ENCODE measurements at places on chromosomes 5 and 9. TPM values are rescaled to one million over a fixed set of nuclear protein-coding genes. Genes with fewer than 3 reads are reported as not detected.

- DNase-seq = peak; percentile 33
Measured at GRCh38 chr5:67095346-67096171, 101.0 kb downstream of the CD180 start.

DNA sequence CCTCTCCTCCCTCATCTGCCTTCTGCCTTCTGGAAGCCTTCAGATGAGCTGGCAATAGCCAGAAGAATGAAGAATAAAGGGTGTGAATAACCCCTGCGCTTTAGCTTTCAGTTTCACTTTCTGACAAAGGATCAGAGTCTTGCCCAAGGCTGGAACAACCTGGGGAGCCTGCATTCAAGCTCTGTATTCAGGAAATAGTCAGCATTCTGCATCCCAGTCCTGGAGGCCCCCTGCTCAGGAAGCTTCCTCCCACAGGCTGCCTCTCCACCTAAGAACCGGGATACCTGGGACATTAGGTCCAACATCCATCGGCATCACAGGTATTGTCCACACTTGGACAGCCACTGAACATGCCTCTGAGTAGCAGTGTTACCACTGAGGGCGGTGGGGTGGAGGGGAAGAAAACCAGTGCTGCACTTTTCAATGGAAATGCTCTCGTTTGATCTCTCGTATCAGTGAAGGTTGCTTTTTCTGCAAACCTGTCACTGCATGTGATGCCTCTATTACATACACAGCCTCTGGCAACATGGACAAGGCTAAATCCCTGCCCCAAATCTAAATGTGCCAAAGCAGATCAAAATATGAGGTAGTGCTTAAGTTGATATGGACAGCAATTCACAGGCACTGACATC is 39.8 kb upstream of the ACO1 start:
- peak; percentile 11 for DNase-seq

- DNase-seq = no peak
Measured at GRCh38 chr9:77005216-77005615, 14.2 kb upstream of the FOXB2 start.

Gene C9orf50
- not detected for total RNA-seq

DNA sequence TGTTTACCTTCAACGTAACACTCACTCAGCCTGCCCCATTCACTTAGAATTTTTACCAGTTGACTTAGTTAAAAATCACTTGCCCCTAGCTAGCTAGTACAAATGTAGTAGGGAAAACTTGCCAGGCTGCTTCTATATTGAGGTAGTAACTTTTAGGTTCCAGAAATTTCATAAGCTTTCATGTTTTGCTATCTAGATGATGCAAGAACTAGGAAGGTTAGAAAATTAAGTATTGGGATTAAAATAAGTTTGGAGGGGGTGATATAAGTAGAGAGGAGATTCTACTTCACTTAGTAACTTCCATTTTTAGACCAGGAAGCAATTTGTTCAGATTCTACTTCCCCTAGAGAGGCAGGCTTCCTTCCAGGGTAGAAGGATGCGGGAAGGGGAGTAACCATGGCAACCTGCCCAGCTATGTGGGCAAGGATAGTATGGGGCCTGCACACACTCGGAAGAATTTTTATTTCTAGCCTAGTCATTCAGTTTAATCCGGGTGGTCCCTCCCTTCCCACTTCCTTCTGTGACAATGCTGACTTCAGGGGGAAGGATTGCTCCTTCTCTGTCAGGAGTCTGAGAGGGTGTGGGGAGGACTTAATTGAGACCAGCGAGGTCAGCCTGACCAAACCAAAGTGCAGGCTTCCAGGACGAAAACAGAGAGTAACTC is 4.2 kb downstream of the DAB2 start:
- peak; percentile 71 for DNase-seq

DNA sequence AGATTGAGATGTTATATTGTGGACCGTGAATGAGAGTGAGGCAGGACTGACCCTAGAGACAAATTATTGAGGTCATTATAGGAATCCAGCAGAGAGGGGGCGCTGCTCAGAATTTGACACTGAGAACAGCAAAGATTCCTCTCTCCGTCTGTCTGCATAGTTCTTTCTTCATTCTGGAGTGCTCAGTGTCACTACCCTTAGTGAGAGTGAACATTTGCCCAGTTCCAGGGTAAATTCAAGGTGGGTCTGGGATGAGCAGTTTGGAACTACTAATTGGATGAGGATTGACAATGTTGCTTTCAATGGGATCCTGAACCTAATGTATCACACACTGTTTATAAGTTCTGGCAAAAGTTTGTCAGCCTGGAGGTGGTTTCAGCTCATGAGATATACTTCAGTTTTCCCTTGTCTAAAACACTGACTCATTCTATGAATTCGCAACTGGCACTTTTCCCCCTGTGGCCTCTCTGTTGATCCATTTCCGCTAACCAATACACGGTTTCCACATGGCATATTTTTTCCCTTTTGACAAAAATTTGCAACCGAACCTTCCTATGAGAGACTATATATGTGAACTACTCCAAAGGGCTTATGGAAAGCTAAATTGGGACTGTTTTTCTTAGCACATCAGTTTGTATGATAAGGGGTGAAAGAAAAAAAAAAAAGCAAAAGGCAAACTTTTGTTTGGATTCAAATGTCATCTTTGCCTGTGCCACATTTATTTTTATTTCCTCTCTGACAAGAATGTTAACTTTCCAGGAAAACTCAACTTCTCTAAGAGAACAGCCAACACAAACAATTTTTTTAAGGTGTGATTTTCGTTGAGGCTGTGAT is 1240.7 kb upstream of the WWC1 start:
- DNase-seq = no peak

GRCh38 chr9:88388886-88389605 is 802 bp downstream of the SPIN1 start:
- DNase-seq = peak; percentile 76

Gene ACOT12
- total RNA-seq = not detected

GRCh38 chr5:53416144-53416738 is 64.2 kb upstream of the FST start:
- no peak for DNase-seq

DNA sequence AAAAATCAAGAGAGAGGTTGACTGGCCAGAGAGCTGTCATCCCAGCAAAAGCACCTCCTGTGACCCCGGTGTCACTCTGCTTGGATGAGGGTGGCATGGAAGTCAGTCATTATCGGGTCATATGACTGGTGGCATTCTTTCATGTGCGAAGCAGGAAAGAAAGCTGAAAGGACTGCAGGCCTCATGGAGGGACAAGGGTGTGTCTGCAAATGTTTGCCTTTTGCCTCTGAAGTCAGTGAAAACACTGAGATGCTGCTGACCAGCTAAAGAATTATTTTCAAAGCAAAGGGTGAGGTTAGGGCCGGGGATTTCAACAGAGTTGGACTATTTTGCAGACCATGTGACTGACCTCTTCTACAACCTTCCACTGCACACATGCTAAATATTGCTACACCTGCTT is 298.3 kb downstream of the CSNK1G3 start:
- no peak for DNase-seq

GRCh38 chr5:3104429-3105060 is 353.1 kb upstream of the IRX2 start:
- no peak for DNase-seq

DNA sequence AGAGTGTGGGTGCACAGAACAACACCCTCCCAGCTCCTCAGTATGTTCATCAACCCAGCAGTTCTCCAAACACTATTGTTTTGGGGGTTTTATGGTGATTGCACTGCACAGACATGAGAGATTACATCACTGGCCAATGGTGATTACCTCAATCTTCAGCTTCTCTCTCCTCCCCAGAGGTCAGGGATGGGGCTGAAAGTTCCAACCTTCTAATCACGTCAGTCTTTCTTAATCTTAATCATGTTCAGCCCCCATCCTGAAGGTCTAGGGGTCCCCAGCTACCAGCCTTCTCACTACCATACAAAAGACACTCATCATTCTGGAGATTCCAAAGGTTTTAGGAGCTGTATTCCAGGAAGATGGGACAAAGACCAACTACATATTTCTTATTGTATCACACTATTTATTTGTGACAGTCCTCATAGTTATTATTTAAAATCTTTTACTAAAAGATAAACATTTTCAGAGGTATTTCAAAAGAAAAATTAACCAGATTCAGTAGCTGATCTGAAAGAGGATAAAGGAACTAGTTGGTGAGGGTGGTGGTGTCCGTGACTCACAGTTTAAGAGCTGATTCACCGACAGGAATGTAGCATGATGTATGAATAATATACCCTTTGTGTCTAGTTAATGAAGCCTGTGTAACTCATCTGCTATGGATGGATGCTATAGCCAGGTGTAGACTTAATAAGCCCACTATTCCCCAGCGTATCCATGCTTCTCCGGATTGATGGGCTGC is 35.6 kb downstream of the RASEF start:
- DNase-seq = peak; percentile 90

GRCh38 chr9:98707166-98708102 is 1.3 kb downstream of the GABBR2 start:
- peak; percentile 85 for DNase-seq
